Fibroblast of skin of abdomen (primary cell): ENCODE measurements at places on chromosomes 13 and 19.

DNA sequence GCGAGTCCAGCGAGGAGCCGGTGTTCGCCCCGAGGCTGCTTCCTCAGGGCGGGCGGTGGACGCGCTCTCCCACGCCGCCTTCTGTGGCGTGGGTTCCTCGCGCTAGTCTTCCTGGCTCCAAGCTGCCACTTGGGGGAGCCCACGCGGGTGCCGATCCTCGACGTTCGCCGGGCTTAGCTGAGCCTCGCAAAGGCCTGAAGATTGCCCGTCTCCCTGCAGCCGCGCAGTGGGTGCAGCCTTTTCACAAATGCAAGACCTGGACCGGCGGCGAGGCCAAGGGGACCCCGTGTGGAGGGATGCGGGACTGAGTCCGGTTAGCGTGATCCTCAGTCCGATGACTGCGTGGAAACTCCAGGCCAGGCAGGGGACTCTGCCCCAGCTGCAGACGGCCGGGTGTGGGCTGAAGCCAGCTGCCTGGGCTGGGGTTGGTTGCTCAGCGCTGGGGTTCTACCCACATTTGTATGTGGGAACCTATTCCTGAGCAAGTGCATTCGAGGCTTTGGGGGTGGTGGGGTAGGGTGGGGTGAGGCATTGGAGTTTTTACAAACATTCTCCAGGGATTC, 16.6 kb upstream of the LRP3 start:
- no peak for DNase-seq

DNA sequence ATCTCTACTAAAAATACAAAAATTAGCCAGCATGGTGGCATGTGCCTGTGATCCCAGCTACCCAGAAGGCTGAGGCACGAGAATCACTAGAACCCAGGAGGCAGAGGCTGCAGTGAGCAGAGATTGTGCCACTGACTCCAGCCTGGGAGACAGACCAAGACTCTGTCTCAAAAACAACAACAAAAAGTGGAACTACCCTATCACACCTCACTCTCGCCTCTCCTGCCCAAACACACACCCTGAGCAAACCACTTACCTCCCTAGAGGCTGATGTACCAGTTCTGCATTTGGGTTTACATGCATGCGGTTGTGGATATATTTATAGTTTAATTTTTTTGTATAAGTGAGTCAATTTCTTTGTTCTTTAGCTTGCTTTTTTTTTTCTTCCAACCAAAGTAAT, 7.7 kb upstream of the PTOV1 start:
- no peak for DNase-seq

GRCh38 chr19:5632657-5633056, 9.8 kb downstream of the SAFB start:
- no peak for DNase-seq

- DNase-seq, result peak; percentile 18
Observed at GRCh38 chr13:78659732-78660494, 958 bp upstream of the OBI1 start.

- peak; percentile 88 for DNase-seq
Observed at GRCh38 chr19:4910594-4911281, 1.4 kb downstream of the UHRF1 start.
